B cell (primary cell): ENCODE measurements at places on chromosomes 2 and 18.

DNA sequence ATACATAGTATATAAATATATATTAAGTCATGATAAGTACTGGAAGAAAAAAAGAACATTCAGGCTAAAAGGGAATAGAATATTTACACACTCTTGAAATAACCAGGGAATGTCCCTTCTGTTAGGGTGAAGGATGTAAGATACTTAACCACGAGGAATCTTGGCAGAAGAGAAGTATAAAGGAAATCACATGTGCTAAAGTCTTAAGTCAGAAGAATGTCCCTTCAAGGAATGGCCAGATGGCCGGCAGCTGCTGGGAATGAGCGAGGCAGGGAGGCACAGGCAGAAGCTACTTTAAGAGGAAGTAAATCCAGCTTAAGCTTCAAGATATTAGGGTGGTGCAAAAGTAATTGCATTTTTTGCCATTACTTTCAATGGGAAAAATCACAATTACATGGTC lies 5.5 kb downstream of the CCDC102B start:
- H3K4me3 ChIP-seq, result no peak overlapping the region
- DNase-seq, result no peak
- no peak overlapping the region for H3K27ac ChIP-seq
- no peaks in the 10 kb centered on the region for H3K27me3 ChIP-seq

GRCh38 chr2:218805627-218806026 lies 23.7 kb downstream of the CYP27A1 start:
- H3K36me3 ChIP-seq, result no peaks in the 10 kb centered on the region
- H3K27ac ChIP-seq, result no peak overlapping the region
- peaks cover 15% of the 10 kb centered on the region for H3K27me3 ChIP-seq

DNA sequence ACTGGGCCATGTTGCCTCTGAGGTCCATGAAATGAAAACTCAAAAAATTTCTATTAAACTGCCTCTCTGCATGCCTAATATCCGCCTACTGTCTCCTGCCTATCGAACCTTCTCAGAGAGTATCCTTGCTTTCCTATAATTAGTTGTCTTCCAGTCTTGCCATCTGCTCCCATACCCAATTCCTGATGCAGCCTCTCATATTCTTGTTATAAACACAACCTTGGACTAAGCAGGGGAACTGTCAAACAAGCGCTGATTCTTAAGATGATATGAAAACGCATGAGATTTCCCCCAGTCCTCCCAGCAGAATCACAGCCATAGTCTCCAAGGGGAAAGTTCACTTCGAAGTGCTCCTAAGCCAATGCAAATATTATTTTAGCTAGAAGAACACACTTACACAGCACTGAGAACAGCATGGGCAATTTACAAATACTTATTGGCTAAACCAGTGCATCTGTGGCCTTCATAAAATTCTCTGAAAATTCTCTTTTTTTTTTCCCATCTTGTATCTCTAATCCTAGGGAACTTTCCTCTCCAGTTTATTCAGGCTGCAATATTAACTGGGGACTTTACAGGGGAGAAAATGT lies 471.6 kb downstream of the MBD2 start:
- no peaks in the 10 kb centered on the region for H3K36me3 ChIP-seq
- DNase-seq, result no peak
- no peak overlapping the region for H3K27ac ChIP-seq
- H3K4me1 ChIP-seq, result no peaks in the 10 kb centered on the region
- H3K4me3 ChIP-seq, result no peak overlapping the region
- H3K27me3 ChIP-seq, result no peaks in the 10 kb centered on the region

GRCh38 chr18:40676668-40677067 lies 1278.4 kb upstream of the PIK3C3 start:
- H3K36me3 ChIP-seq, result no peaks in the 10 kb centered on the region
- H3K27ac ChIP-seq, result no peak overlapping the region
- no peaks in the 10 kb centered on the region for H3K27me3 ChIP-seq
- H3K4me3 ChIP-seq, result no peak overlapping the region

DNA sequence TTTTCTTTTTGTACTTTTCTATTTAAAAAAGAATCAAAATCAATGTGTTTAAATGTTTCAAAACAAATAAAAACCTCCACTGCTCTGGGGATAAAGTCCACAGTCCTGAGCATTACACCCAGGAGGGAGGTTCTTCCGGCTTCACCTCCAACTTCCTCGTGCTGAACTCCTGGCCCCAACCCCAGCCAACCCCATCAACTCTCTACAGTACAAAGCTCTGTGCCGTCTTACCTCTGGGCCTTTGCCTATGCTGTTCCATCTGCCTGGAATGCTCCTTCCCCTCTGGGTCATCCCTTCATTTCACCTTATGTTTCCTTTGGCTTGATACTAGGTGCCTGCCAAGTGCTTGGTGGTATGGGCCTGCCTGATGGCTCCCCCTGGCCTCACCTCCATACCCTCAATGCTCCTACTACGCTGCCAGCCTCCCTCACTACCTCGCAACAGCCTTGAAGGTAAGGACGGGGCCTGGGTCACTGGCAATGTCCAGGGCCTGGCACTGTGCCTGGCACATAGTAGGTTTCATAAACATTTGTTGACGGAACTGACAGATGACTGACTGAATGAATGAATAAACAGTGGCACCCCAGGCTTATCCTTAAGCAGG lies 28.8 kb downstream of the SDC1 start:
- no peaks in the 10 kb centered on the region for H3K36me3 ChIP-seq
- H3K27ac ChIP-seq, result no peak overlapping the region
- no peak for DNase-seq
- no peaks in the 10 kb centered on the region for H3K4me1 ChIP-seq
- no peaks in the 10 kb centered on the region for H3K27me3 ChIP-seq

- no peaks in the 10 kb centered on the region for H3K4me1 ChIP-seq
- no peak overlapping the region for H3K27ac ChIP-seq
- H3K4me3 ChIP-seq, result no peak overlapping the region
- no peak for DNase-seq
- H3K36me3 ChIP-seq, result no peaks in the 10 kb centered on the region
Observed at GRCh38 chr2:88239781-88240180, 69.6 kb downstream of the THNSL2 start.

GRCh38 chr18:25842665-25843064 lies 247.7 kb downstream of the SS18 start:
- no peak overlapping the region for H3K4me3 ChIP-seq
- no peak overlapping the region for H3K27ac ChIP-seq
- H3K27me3 ChIP-seq, result no peaks in the 10 kb centered on the region
- no peaks in the 10 kb centered on the region for H3K36me3 ChIP-seq

DNA sequence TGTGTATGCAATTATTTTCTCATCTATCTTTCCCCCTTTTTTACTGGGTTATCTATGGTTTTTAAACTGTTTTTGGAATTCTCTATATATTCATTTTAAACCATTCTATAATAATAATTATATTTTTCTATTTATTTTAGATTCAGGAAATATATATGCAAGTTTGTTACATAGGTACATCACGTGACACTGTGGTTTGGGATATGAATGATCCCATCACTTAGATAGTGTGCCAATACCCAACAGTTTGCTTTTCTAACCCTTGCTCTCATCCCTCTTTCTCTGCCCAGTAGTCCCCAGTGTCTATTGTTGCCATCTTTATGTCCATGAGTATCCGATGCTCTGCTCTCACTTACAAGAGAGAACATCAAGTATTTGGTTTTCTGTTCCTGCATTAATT lies 65.8 kb upstream of the SPHKAP start:
- no peaks in the 10 kb centered on the region for H3K4me1 ChIP-seq
- H3K27ac ChIP-seq, result no peak overlapping the region
- no peak for DNase-seq
- H3K4me3 ChIP-seq, result no peak overlapping the region
- H3K36me3 ChIP-seq, result no peaks in the 10 kb centered on the region

DNA sequence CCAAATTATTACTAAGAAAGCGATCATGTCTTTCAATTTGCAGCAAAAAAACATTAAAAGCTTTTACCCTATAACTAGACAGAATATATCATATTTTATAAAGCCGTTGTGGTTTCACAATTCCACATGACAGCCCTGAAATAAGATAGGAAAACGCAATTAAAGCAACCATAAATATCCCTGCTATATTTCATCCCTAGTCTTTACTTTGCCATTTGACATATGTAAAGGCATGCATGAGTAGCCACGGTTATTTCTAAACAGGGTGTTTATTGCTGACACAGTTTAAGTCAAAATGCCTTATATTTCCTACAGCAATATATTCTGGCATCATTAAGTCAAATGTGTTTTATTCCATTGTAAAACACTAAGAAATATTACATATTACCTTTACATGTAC lies 239.9 kb downstream of the DSEL start:
- no peaks in the 10 kb centered on the region for H3K27me3 ChIP-seq
- no peak overlapping the region for H3K4me3 ChIP-seq
- no peak overlapping the region for H3K27ac ChIP-seq
- H3K4me1 ChIP-seq, result no peaks in the 10 kb centered on the region

- no peaks in the 10 kb centered on the region for H3K36me3 ChIP-seq
- H3K27me3 ChIP-seq, result peaks cover 2% of the 10 kb centered on the region
- H3K4me3 ChIP-seq, result no peak overlapping the region
- H3K4me1 ChIP-seq, result no peaks in the 10 kb centered on the region
- no peak for DNase-seq
- no peak overlapping the region for H3K27ac ChIP-seq
Observed at GRCh38 chr2:12890481-12890991, 173.8 kb downstream of the TRIB2 start.

- H3K36me3 ChIP-seq, result peaks cover 1% of the 10 kb centered on the region
- no peak for DNase-seq
- H3K4me1 ChIP-seq, result no peaks in the 10 kb centered on the region
- H3K27ac ChIP-seq, result no peak overlapping the region
Observed at GRCh38 chr18:49795612-49796552, 17.5 kb downstream of the ACAA2 start.

DNA sequence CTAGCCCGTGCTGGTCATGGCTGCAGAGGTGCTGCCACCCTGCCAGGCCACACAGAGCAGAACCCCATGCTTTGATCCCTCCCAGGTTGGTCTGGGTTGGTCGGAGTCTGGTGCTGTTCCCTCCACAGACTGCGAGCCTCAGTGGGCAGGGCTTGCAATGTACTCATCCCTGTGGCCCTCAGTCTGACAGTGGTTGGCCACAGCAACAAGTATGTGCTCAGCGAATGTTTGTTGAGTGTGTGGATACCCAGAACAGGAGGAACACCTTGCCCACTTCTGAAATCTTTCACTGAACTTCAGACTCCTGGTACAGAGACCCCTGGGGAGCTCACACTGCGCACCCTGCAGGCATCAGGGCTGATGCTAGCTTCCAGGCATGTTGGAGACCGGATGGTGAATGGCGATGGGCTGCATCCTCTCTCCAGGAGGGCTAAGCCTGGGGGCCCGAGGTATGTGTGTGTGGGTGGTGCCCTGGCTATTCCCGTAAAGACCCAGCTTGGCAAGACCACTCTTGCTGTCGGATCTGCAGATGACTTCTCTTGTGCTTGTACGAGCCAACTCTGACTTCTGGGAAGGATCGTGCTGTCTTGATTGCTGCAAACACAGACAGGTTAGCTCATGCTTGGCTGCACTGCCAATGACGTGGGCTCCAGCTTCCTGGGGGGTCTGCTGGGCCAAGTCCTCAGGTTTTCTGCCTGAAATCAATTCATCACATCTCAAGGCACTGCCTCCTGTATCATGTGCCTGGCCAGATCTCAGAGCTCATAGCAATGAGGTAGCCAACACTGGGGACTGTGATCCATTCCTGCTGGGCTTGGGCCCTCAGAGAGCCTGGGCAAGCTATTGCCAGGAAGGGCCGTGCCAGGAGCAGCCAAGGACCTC lies 43.7 kb downstream of the RHOB start:
- H3K27me3 ChIP-seq, result no peaks in the 10 kb centered on the region
- no peaks in the 10 kb centered on the region for H3K36me3 ChIP-seq
- no peaks in the 10 kb centered on the region for H3K4me1 ChIP-seq

DNA sequence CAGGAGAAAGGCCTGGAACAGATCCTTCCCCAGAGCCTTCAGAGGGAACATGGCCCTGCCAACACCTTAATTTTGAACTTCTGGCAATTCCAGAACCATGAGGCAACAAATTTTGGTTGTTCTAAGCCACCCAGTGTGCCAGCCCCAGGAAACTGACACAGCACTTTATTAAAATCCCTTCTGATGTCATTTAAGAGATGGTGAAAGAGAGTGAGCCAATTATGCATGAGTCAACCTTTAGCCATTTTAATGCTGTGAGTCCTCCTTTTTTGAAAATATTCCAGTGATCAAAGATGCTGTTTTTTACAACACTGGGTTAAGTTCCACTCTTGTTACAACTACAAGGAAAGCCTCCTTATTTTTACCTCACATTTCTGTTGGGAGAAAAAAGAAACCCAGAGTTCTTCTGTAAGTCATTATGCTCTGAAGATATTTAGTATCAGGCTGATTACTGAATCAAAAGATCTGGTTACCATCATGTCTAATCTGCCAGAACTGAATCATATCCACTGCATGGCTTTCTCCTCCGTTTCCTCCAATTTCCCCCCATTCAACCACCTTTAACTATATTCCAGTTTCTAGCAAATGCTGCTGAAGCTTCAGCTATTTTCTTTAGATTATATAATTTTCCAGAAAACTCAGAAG lies 235.4 kb downstream of the TXNL1 start:
- no peak overlapping the region for H3K4me3 ChIP-seq
- H3K27me3 ChIP-seq, result no peaks in the 10 kb centered on the region
- no peak for DNase-seq

DNA sequence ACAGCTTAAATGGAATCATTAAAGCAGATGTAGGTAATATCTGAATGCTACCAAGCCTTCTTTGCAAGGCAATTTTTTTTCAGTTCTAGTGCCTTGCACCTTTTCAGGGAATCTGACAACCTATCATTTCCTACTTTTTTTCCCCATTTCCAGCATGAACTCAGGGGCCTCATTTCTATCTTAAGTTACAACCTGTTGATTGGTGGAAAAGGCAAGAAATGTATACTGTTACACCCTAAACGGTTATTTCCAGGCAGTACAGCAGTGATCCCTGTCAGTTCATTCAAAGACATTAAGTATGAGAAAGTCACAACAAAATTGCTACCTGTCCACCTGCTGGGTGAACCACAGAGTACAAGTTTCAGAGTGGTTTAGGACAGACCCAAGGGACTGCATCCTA lies 171.2 kb upstream of the PIK3C3 start:
- no peak overlapping the region for H3K27ac ChIP-seq
- no peak overlapping the region for H3K4me3 ChIP-seq
- DNase-seq, result no peak

GRCh38 chr2:127826047-127826446 lies 15.1 kb upstream of the WDR33 start:
- H3K27ac ChIP-seq, result no peak overlapping the region
- H3K36me3 ChIP-seq, result no peaks in the 10 kb centered on the region
- peaks cover 28% of the 10 kb centered on the region for H3K4me1 ChIP-seq
- no peak for DNase-seq
- no peak overlapping the region for H3K4me3 ChIP-seq
